ENCODE measurements at places on chromosomes 11 and 22.

GRCh38 chr11:985406-985805, 51.1 kb downstream of the MUC6 start:
- DNase-seq = no peak

DNA sequence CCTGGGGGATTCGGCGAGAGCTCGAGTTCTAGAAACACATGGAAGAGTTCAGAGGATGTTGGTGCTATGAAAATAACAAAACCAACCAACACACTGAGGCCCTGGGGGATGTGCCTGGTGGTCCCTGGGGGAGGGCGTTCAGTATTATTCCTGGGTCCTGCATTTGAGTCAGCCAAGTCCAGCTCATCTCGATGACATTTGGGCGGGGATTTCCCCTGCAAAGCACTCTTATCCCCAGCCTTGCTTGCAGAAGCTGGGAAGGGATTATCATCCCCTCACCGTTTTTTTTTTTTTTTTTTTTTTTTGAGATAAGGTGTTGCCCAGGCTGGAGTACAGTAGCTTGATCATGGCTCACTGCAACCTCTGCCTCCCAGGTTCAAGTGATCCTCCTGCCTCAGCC, 2.1 kb upstream of the SMIM38 start:
- no peak for DNase-seq

GRCh38 chr11:133191931-133192330, 340.4 kb downstream of the OPCML start:
- DNase-seq = no peak

GRCh38 chr11:71489311-71490043, 36.5 kb downstream of the NADSYN1 start:
- DNase-seq = peak; percentile 84

DNA sequence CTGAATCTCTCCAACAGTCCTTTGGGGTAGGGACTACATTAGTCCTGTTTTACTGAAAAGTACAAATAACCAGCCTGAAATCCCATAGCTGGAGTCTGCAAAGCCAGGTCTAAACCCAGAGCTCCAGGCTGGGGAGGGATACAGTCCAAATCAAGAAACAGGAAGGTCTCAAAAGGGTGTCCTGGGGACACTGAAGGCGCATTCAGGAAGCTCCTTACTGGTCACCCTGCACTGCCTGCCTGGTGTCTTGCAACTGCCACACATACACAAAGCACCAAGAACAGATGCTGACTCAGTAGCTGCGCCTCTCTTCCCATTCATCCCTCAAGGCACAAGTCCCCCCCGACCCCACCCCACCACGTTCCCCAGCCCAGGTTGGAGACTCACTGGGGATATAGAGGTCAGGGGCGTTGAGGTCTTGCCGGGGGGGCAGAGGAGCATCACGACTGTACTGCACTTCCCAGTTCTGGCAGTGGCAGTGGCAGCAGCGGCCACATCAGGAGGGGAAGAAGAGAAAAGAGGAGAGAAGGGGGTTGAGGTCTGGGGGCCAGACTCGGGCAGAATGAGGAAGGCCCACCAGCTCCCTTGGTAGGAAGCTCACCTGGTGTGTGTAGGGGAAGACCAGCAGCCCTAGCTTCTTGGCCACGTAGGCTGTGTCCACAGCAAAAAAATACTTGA, 1.6 kb downstream of the YIF1A start:
- DNase-seq = peak; percentile 27

DNA sequence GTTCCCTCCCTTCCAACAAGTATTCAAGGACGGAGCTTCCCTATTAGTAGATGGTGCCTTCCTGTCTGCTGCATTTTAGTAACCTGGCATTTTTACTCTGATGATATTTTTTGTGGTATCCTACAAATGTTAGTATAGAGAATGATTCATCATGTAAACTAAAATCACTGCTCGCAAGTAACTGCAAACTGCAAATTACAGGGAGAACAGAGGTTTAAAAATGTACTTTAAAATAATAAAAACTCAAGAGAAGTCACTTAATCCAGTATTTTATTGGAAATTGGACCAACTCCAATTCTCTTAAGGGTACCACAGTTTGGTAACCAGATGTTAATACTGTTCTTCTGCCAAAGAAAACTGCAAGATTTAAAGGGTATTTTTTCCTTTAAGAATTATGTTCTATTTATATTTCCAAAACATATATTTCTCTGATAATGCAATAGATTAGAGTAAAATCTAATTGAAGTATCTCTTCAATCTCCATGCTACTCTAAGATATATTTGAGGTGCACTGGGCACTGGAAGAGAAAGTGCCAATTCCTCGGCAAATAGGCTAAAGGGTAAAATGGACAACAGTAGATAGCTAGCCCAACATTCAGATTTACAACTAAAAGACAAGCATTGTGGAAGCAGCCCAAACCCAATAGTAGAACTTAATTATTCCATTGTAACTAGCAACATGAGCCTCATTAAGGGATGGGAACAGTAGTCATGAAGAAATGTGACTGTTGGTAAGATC, 298.0 kb downstream of the TTC28 start:
- no peak for DNase-seq

- no peak for DNase-seq
Observed at GRCh38 chr11:103602840-103603239, 433.6 kb upstream of the DDI1 start.

DNA sequence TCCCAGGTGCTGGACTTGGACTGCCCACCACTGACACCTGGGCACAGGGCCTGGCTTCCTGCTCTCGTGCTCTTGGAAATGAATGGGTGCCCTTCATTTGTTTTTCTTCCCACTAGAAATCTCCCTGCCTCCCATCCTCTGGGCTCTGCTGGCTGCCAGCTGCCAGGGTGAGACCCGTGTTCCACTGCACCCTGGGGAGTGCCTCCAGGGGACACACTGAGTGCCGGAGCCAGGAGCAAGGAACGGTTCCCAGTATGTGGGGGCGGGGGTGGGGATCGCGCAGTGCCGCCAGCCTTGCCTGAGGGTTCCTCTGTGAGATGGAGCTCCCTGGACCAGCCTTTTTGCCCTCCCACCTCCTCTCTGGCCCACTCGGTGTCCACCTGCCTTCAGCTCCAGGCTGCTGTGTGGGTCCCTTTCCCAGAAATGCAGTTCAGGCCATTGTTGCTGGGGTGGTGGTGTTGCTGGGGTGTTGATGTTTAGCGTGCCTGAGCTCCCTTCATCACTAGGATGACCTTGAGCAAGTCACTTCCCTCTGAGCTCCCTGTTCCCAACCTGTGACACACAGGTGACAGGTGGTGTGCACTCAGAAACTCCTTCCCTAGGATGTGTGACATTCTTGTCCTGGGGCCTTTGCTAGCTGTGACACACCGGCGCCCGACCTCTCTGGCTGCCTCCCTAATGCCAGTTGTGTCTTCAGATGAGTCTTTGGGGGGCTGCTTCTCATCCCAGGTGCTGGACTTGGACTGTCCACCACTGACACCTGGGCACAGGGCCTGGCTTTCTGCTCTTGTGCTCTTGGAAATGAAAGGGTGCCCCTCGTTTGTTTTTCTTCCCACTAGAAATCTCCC, 72.1 kb downstream of the MED15 start:
- no peak for DNase-seq

DNA sequence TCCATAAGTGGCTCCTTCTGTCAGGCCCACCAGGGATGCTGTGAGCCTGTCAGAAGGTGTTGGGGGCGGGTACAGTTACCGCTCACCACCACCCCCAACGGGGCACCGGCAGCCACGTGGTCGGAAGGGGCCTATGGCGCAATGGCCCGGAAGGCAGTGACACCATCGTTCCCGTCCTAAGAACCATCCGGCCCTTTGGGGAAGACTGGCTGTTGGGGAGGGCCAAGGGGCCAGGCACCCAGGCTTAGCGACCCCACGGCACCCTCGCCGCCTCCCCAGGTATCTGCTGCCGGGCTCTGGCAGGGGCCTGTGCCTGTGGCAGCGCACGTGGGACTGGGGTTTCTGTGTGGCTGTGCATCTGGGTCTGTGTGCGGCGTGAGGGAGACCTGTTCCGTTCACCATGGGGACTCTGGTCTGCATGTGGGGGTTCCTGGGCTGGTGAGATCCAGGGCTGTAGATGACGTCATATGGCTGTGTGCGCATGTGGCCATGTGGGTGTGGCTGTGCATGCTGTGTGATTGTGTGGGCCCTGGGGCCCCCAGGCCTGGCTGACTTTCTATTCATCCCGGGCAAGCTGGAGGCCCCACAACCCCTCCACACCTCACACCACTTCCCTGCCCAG, 717 bp downstream of the OSM start:
- DNase-seq = peak; percentile 79

GRCh38 chr11:119935349-119935925, 202.5 kb downstream of the TRIM29 start:
- no peak for DNase-seq

DNA sequence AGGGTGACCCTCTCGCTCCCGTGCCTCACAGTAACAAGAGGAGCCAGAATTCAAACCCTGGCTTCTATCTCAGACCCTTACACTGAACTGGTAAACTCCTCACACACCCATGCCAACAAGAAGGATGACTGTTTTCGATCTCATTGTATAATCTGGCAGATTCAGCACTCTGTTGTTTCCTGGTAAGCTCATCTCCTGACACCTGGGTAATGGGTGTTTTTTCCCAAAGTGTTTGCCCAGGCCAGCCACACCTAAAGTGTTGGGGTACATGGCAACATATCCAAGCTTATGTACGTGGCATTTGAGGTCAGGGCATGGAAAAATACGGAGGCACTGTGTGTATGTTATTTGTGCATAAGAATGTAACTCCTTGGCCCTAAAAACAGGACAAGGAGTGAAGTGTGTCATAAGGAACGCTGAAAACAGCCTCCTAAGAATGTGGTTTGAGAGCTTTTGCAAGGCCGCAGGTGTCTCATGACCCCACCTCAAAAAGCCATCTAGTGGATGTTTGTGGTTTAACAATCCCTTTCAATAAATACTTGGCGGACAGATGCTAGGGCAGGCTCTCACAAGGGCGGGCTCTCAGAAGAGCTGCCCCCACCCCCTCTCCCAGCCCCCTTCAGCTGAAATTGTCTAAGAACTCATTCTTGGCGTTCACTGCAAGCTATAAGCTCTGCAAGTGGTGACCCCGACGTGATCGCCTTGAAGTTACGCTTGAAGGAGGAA, at the start of gene MS4A15:
MS4A15 (plus strand) TSS at position 561 of the 726 bp plus-strand sequence. CDS start 6,867 bp downstream, outside the sequence.
- DNase-seq = peak; percentile 32

DNA sequence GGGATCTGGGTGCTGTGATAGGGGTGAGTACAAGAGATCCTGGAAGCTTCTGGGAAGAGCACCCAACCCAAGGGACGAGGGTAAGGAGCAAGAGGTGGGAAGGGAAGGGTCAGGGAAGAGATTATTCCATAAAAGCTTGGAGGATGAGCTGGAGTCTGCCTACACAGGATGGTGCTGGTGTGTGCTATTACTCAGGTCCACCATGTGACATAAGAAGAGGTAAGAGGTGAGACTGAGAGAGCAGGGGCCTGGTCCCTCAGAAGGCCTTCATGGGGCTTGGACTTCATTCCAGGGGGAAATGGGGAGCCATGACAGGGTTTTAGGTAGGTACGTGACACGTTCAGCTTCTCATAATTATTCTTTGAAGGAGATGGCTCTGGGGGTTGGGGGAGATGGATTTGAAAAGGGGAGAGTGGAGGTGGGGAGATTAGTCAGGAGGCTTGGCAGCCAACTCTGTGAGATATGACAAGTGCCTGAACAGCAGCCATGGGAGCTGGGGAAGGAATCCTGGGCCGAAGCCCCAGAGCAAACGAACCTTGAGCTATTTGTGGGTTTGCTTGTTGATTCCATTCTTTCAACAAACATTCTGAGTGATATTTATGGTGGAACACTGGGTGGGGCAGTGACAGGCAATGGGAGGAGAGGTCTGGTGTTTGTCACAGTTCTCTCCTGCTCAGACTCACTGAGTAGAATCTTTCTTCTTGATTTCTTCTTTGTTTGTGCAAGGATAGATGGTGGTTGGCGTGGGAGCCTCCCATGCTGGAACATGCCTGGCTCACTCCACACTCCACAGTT, 11.2 kb upstream of the NCAM1 start:
- no peak for DNase-seq

DNA sequence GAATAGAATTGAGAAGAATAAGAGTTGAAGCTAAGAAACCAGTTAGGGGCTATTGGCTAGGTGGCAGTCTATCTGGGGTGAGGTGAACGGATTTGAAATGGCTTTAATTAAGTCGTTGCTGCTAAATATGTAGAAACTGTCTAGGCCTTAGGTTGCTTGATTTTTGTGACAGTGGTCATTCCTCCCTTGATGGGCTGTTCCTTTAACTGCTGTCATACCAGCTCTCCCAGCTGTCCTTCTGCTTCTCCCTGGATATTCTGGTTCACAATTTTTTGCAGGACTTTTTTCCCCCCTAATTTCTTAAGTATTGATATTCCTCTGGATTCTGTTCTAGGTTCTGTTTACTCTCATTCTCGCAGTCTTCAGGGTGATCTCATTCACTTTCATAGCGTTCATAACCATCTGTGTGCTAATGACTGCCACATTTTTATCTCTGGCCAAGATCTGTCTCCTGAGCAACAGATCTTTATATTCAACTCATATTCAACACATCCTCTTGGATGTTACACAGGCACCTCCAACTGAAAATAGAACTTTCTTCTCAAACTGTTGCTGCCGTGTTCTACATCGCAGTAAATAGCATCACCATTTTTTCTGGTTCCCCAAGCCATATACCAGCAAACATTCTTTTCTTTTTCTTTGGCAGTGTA, 134.1 kb downstream of the UVRAG start:
- DNase-seq = no peak

DNA sequence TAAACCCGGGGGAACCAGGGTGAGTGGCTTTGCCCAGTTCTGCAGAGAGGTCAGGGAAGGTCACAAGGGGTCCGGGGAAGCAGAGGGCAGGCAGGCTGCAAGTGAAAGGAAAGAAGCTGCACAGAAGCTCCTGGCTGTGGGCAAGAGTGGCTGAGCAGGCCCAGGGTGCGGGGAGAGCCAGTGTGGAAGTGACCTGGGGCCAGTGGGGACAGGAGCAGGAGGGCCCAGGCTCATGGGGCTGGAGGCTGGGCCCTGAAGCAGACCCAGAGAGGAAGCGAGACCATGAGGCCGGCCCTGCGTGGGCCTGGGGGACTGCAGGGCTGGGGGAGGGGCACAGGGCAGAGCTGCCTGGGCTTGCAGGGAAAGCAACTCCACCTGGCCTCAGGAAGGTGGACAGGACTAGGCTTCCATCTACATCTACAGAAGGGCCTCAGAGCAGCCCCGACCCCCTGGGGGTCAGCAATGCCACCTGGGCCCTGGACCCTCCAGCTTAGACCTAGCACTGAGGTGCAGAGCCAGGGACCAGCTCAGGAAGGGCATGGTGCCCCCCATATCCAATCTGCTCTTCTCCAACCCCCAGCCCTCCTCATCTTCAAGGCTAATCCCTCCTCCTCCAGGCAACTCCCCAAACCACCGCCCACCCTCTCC, 11.6 kb downstream of the IGF2 start:
- DNase-seq = no peak

- DNase-seq = no peak
Observed at GRCh38 chr11:35914816-35915215, 29.0 kb upstream of the LDLRAD3 start.

DNA sequence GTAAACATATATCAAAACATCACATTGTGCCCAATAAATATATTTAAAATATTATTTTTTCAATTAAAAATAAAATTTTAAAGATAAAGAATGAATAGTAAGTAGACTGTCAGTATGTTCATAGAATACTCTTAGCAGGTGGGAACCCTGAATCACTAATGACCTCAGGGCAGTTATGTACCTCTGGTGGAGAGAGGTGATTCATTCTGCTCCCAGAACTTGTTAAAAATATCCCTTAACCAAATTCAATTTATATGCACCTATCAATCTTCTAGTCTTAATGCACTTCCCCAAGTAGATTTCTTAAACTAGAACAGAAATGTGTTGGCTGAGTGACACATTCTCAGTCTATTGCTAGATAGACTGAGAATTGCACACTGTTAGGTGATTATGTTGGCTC, 183.9 kb upstream of the SYN3 start:
- no peak for DNase-seq

Data from suppressor macrophage treated with lipopolysaccharide for 1 hour (primary cell).